ENCODE measurements at places on chromosomes 16 and 17.

- DNase-seq = no peak
Observed at GRCh38 chr17:80826955-80827645, 164.5 kb upstream of the CHMP6 start.

DNA sequence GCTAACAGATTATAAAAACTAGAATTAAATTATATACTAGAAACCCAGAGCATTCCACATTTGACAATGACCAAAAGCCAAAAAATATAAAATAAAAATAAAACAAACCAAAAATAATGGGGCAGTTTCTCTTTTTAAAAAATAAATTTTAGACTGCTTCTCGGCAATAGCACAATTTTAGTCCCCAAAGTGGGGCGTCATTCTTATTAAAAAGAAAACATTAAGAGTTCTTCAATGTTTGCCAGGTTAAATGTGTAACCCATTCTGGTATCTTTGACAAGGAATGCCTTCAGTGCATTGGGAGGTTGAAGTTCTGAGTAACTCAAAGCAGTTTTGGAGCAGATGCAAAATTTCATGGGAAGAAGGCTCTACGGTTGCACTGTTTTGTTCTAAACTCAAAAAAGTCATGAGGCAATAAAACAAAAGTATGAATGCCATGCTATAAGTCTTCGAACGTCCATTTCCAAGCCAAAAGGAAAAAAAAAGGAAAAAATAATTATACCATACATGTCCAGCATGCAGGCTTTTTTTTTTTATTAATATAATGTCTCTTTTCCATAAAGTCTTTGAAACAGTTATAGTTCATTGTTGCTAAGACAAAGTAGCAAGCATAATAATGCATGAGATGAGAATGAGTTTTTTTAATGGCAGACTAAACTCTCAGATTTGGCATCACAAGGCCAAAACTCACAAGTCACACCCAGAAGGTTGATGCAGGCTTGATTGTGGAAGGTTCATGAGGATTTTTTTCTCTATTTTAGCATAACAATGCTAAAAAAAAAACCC lies 3.1 kb downstream of the MAF start:
- no peak for DNase-seq

DNA sequence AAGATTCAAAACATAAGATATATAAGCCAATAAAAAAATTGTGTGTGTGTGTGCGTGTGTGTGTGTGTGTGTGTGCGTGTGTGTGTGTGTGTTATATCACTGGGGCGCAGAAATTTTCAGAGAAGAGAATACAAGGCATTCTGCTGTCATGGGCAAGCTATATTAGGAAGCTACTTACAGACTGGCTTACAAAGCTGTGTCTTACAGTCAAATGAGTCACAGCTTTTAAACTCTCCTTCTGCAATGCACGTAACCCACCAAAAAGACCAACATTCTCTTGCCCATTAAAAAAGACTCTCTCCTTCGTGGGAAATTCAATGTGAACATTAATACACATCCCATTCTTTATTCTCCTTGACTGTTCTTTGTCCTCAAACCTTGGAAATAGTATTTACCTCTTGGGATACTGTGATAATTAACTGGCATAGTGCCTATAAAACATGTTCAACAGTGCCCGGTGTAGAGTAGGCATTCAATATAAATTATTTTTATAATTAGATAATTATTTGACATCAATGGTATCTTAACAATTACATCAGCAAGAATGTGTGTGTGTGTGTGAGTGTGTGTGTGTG lies 860.4 kb upstream of the SOX9 start:
- DNase-seq = no peak

DNA sequence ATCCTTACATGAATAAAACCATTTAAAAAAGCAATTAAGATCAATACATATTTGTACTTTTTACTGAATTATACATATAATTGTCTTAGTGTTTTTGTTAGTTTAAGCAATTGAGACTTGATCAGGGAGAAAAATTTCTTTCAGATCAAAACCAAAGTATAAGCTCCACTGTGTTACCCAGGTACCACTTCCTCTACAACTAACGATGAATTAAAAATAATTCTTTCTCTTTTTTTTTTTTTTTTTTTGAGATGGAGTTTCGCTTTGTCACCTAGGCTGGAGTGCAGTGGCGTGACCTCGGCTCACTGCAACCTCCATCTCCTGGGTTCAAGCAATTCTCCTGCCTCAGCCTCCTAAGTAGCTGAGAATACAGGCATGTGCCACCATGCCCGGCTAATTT lies 6.8 kb downstream of the FBXO47 start:
- peak; percentile 52 for DNase-seq

DNA sequence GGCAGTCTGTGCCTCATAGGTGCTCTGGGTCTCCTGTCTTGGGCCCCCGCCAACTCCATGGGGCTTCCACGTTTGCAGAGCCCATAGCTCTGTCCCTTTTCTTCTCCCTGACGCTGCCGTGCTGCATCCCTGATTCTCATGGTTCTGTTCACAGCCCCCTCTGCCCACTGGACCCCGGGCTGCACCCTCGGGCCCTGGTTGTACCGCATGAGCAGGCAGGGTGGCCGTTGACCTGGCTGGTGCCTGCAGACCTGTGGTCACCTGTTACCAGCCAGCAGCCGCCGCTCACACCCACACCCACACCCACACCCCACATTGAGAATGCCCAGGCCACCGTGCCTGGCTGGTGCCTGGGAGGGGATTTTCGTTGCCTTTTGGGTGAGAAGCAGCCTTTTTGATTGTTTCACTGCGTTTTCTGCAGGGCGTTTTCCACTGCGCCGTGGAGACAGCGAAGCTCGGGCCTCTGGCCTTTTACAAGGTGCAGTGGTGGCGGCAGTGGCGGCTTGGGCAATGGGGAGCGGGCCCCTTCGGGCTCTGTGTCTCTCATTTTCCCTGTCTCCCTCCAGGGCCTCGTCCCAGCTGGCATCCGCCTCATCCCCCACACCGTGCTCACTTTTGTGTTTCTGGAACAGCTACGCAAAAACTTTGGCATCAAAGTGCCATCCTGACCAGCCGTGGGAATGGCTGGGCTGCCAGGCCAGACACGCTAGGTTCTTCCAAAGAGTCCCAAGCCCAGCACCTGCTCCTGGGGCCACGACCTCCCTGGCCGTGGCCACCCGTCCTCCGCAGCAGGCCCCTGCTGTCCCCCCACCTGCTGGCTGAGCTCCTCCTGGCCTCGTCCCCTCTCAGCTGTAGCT lies 7.6 kb downstream of the SLC25A10 start:
- DNase-seq = no peak

GRCh38 chr17:80613732-80614071 lies 69.1 kb downstream of the RPTOR start:
- DNase-seq = no peak

- DNase-seq = no peak
Observed at GRCh38 chr16:58236831-58237230, 38.9 kb upstream of the CSNK2A2 start.

- no peak for DNase-seq
Observed at GRCh38 chr16:57069635-57070370, 22.6 kb upstream of the CPNE2 start.

DNA sequence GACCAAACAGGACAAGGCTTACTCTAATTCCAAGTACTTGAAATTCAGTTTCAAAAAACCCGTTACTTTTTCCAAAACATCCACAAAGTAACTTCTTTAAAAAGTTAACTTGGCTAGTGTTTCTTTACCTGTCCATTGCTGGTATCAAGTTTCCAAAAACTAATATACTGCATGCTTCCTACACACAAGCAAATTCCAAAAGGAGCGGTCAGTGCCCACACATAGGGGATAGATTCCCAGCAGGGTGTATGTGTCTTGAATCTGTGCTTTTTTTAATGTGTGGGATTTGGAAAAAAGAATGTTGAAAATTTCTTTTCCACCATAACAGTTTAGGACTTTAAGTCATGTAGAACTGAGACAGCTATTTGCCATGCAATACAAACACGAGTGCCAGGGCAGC lies 367.8 kb upstream of the SOX9 start:
- DNase-seq = no peak

Data from T-helper 2 cell (primary cell).